ENCODE measurements at places on chromosomes 11 and 22.

- no peak for DNase-seq
Observed at GRCh38 chr11:70297341-70297740, 26.9 kb downstream of the PPFIA1 start.

DNA sequence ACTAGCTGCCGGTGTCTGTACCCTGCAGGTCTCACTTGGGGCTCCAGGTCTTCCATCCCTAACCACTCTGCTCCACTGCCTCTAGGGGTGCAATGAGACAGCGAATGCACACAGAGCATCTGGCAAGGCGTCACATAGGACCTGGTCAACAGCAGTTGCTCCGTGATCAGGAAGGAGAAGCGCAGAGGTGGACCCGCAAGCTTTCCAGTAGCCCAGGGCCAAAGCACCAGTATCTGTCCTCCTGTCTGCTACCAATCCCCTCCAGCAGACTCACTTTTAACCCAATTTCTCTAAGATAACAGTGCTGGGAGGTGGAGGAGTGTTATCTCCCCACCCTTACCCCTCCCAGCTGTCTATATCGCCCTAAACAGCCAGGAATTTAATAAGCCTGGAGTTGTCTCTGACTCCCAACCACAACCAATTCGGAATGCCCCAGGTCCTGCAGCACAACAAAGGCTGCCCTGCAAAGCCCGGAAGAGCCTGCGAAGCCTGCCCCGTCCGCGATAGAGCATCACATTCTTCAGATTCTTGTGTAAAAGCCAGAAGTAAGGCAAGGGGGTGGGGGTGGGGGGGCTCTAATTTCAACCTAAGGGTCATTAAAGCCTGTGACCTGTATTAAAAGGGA lies 19.3 kb downstream of the MYH9 start:
- no peak for DNase-seq

- DNase-seq: no peak
Observed at GRCh38 chr11:16297332-16297731, 59.0 kb downstream of the SOX6 start.

DNA sequence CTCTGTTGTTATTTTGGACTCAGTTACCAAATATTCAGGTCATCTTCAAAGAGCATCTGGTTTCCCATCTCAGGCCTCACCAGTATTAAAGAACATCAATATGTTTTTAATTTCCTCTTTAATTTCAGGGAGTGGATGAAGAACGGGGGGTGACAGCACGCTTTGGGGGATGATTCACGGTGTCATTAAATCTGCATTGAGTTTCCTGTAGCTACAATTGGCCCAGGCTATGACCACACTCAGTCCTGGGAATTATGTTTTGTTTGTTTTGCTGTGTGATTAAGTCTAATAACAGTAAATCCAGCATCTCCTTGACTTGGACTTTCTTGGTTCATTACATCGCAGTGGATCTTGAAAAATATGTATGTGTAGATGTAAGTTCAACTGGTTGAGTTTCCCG lies 149.7 kb upstream of the SEZ6L start:
- DNase-seq: no peak

DNA sequence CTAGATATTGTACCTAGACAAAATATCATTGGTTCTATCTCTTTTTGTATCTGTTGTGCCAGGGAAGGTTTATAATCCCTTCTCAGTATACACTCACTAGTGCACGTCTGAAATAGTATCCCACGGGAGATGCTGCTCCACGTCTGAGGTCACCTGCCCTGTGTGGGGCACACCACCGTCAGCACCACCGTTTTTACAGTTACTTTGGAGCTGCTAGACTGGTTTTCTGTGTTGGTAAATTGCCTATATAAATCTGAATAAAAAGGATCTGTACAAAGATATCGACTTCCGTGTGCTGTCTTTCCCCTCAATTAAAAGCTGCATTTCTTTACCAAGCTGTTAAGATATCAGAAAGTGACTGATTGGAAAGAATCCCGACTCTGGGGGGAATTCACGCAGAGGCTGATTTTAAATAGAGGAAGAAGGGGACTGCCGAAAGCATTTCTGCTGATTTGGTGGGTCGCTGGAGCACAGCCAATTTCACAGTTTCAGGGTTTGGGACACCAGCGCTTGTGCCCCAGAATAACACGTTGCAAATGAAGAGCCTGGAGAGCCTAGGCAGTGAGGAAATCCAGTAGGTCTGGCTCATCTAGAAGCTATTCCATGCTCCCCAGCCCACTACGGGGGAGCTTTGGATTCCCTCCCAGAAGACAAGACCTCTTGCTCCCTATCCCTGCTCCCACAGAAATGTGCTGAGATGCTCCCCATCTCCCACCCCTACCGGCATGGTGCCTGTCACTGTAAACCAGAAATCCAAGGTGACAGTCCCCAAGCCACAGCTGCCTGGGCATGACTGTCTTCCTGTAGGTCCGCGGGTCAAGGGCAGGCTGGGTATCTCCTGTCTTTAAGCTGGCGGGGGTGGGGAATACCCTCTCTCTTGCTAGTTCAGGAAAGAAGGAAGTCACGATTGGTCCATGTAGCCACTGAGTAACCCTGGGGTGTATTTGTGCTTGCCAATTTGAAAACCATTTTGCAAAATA lies 12.7 kb upstream of the MYO18B start:
- no peak for DNase-seq

DNA sequence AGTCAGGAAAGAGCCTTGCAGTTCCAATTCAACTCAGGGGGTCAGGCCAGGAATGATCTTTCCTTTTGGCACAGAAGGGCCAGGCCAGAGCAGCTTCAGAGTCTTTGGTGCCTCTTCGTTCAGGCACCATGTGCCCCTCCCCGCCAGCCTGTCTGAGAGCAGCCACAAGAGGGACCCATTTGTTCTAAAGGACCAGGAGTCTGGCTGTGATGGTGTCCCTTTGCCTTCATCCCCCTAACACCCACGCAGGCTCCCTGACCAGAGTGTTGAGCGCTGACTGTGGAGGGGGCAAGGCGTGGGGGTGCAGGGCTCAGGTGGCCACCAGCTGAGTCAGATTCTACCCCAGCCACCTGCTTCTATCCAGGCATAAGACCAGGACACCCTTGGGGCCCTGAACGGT lies 156.4 kb downstream of the TTC17 start:
- no peak for DNase-seq

- DNase-seq: no peak
Observed at GRCh38 chr11:34706709-34707461, 86.0 kb downstream of the EHF start.

GRCh38 chr22:20145206-20145831 lies 5.5 kb downstream of the CCDC188 start:
- DNase-seq: no peak

DNA sequence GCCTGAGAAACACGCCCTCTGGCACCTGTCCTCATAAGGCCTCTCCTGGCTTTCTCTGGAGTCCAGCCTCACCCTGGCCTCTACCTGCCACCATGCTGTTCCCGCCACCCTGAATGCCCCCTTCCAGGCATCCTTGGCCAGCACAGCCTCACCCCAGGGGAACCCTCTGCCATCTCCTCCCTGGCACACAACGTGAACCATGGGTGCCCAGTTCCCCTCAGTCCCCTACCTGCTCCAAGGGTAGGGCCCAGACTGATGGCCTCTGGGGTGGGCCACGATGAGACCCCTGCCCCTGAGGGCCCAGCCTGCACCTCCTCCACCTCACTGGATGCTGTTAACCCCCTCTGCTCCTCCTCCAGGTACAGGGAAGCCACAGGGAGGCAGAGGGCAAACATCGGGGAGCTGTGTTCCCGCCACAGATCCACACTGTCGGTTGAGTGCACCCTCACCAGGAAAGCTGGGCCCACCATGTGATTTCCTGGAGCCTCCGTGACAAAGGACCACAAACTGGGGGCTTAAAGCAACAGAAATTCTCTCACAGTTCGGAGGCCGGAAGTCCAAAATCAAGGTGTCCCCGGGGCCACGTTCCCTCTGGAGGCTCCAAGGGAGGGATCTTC lies 169.6 kb downstream of the BRD1 start:
- DNase-seq: no peak

GRCh38 chr11:70654016-70654415 lies 255.7 kb downstream of the CTTN start:
- no peak for DNase-seq

DNA sequence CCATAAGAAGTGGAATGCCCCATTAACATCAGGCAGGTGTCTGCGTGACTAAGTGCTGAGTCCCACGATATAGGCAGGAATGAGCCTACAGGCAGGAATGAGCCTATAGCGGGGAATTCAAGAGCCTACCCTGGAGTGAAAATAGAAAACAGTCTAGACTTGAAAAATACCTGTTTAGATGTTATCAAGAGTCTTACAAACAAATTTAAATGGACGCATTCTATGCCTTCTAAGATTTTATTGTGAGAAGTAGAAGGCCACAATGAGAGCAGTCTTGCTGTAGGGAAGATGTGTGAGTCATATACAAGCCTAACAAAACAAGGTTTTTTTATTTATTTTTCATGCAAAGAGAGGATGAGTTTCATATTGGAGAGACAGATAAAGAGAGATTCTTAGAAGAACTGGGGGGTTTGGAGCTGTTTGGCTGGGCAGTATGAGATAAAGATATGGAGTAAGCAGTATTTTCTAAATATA lies 200.8 kb upstream of the ZC3H12C start:
- DNase-seq: no peak

DNA sequence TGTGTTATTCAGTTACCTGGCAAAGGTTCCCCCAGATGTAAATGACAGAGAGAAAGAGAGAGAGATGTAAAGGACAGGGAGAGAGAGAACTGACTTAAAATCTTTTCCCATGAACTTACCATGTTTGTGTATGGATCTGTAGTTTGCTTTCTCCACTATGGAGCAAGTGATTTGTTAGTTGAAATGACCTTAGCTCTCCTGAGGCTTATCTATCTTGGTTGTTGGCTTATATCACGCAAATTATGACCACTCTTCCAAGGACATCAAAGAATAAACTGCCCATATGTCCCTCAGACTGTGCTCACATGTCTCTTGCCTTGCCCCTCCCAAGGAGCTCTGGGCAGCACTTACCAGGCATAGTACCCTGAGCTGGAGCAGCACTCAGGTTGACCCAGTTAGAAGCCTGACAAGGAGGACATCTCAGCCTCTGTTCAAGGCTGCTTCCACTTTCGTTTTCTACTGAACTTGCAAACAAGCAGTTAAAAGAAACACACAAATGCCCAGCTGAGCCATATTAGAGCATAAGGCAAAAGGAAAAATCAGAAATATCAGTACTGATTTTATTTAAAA lies 95.3 kb upstream of the RCN1 start:
- DNase-seq: no peak

GRCh38 chr11:19573666-19574065 lies 139.0 kb upstream of the NAV2 start:
- no peak for DNase-seq

GRCh38 chr11:86041975-86042378 lies 26.9 kb downstream of the PICALM start:
- peak; percentile 30 for DNase-seq

- DNase-seq: no peak
Observed at GRCh38 chr11:131924001-131924400, 553.6 kb downstream of the NTM start.

DNA sequence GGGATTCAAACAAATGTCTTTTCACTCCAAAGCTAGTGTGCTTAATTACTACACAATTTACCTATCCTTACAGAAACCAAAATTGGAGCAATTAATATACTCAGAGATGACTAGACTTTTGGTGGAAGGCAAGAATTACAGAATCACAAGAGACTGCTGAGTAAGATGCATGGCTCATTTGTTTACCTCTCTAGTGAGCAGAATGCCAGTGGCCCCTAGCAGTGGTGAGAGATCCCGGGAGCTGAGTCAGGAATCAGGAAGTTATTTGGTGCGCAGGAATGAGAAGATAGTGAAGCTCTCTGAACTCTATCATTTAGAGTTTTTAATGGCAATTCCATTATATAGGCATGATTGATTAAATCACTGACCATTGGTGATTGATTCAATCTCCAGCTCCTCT lies 188.9 kb upstream of the SESN3 start:
- no peak for DNase-seq

GRCh38 chr11:66976028-66976467 lies 944 bp downstream of the C11orf86 start:
- DNase-seq: peak; percentile 62

DNA sequence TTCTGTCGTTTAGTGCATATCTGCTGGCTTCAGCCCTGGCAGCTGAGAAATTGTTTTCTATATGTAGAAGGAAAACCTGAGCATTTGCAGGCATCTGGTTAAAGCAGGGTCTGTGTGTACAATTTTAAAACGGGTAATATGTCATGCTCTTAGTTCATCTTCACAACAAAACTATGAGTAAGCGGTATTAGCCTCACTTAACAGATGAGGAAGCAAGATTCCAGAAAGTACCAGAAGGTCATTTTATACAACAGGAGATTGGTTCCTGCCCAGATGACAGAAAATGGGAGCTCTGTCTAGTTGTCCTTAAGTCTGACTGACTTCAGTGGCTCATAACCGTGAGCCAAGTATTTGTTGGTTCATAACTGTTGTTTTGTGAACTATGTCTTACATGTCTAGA lies 1.1 kb downstream of the TIMM10B start:
- no peak for DNase-seq

DNA sequence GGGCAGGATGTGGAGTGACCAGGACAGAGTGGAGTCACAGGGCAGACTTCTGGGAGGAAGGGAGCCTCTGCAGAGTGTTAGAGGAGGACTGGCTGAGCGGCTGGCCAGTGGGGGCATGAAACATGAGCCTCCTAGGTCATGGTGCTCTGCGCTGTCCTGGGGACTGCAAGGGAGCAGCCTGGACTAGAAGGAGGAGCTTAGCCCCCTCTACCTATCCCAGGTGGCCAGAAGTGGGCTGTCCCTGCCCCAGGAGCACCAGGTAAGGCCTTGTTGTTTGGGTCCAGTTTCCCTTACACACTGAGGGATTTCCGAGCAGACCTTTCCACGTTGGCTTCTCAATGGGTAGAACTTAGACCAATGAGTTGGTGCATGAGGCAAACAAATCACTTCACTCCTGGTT lies 7.4 kb downstream of the PKNOX2 start:
- DNase-seq: no peak

DNA sequence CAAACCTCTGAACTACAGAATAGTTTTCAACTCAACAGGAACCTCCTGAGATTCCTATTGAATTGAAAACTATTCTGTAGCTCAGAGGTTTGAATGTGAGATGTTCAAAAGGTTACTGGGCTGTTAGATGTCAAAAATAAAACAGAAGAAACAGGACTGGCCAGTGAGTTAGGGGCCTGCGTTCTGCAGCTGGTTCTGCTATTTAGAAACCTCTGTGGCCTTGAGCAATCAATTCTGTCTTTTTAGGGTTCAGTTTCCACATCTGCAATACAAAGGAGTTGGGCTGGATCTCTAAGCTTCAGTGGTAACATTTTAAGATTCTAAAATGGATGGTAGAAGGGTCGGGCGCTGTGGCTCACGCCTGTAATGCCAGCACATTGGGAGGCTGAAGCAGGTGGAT lies 55.8 kb downstream of the CLMP start:
- DNase-seq: no peak
